ENCODE measurements at places on chromosomes 5 and 9. TPM values are rescaled to one million over a fixed set of nuclear protein-coding genes. Genes with fewer than 3 reads are reported as not detected.

CEP72 gene
- polyA plus RNA-seq, result 4.4 TPM

DNA sequence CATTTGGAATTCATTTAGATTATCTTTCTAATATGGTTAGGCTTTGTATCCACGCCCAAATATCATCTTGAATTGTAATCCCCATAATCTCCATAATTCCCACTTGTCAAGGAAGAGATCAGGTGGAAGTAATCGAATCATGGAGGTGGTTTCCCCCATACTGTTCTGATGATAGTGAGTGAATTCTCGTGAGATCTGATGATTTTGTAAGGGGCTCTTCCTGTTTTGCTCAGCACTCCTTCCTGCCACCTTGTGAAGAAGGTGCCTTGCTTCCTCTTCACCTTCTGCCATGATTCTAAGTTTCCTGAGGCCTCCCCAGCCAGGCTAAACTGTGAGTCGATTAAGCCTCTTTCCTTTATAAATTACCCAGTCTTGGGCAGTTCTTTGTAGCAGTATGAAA, 527.5 kb upstream of the ARRDC3 start:
- DNase-seq, result no peak

ZNF354C gene
- polyA plus RNA-seq, result 1.5 TPM

AMACR gene
- 11.8 TPM for polyA plus RNA-seq

DNA sequence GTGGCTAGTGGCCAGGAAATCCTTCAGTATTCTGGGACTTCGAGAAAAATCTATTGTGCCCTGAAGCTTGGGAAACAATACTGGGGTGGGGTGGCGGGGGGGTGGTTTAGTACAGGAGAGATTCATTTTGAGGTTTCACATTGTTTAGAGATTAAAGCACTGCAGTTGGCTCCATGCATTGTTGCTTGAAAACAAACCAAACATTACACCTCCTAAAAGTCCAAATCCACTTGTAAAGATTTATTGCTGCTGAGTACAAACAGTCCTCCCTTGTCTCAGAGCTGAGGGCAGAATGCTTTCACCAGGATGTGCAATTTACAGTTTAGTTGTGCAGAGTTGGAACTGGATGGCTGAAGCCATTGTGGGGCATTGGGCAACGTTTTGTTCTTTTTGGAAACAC, 49.4 kb downstream of the GGTA1 start:
- DNase-seq, result no peak

GRCh38 chr5:175520321-175520720, 42.0 kb downstream of the SFXN1 start:
- no peak for DNase-seq

All from SK-N-SH (cell line).